Activated T-helper 9 cell treated with anti-CD3 and anti-CD28 coated beads, Interleukin-2, amount 50 U/mL, for 16 hours (primary cell): ENCODE measurements at places on chromosomes 6 and 20.

DNA sequence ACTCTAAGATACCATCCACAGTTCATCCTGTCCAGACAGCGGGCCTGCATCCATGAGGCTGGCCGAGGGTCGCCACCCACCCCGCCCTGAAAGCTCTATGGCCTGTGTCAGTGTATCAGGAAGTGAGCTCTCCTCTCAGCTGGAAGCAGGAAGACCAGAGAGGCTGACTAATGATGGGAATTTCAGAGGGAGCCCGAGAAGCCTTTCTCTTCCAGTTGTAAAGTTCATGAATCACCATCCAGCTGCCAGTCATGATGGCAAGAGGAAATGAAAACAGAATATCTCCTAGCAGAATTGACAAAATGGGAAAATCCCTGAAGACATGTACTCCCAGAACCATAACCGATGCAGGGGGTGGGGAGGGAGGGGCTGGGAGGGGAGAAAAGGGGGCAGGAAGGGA is 109.6 kb upstream of the RPS6KA2 start:
- DNase-seq, result no peak

DNA sequence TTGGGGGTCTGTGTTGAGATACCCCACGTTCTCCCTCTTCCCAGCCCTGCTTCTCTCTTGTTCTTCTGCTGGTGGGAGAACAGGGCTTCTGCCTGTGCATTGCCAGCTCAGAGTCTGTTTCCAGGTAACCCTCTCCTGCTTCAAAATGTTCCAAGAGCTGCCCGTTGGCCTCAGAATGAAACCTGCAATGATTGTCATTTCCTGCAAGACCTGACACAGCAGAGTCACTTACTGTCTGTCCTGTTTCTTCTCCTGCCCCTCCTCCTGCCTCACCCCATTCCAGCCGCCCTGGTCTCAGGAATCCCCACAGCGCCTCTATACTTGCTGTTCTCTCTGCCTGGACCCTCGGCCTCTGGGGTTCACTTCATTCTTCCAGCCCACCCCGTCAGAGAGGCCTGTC is 81.4 kb upstream of the ARID1B start:
- no peak for DNase-seq

DNA sequence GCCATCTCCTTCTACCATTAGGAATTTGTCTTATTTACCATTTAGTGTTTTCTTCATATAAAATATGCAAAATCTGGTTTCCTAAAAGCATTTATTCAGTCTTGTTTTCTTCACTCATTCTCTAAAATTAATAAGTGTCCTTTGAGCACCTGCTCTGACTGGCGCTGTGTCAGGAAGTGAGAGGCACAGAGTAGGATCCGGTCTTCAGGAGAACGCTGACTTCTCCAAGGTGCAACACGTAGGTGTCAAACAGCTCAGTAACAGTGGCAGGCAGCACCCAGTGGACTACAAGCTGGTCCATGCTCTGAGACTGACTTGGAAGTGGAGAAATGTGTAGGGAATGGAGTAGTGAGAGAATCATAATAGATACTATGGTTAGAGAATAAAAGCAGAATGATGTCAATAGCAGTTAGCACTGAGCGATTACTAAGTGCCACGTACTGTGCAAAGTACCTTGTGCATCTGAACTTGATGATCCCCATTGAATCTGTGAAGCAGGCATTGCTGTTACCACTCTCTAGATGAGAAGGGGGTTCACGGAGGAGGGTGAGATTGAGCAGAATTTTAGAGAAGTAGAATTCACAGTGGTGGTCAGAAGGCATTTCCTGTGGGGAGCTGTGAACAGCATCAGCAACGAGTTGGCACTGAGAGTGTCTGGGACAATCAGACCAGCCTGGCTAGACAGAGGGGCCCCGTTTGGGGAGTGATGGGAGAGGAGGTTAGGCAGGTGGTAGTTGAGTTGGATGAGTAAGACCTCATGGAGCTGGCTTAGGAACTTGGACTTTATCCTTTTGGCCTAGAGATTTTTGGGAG is 569.8 kb downstream of the QKI start:
- DNase-seq, result no peak

- no peak for DNase-seq
These were observed 11.4 kb downstream of the TAGAP start for GRCh38 chr6:159033160-159034049.

GRCh38 chr20:44051661-44052000 is 135.4 kb downstream of the JPH2 start:
- DNase-seq, result no peak

- DNase-seq, result no peak
These were observed 22.4 kb downstream of the CALHM6 start for GRCh38 chr6:116483616-116484015.

DNA sequence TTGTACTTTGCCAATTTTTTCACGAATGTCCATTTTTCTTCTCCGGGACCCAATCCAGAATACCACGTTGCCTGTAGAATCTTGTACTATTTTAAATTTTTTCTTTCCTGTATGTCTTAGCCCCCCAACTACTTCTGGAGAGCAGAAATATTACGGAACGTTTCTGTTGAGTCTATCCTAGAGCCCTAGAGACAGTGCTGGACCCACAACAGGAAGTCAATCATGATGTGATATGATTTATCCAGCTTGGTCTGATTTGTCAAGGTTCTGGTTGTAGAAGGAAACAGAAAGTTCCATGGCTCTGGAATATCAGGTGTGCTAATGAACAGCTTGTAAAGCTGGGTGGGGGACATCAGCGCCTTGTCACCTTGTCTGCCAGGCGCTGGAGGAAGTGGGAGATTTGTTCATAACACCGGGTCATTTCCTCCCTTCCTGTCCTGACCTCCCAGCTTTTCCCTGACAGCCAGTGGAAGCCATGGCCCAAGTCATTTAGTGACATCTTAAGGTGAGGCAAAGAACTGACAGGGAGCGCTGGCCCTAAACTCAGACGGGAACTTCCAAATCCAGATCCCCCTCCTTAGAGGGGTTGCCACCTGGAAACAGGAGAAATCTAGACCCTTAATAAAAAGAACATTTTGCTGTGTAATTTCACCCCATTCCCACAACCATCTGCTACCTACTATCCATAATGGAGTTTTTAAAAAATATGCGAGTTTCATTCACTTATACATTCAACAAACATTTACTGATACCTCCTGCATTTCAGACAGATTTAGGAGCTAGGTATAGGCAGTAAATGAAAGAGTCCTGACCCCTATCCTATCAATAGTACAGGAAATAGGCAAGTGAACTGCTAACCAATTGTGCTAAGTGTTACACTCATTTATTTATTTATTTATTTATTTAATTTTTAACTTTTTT is 130.5 kb downstream of the ZFP64 start:
- no peak for DNase-seq

- DNase-seq, result no peak
These were observed 71.7 kb downstream of the ATP9A start for GRCh38 chr20:51696304-51697071.

DNA sequence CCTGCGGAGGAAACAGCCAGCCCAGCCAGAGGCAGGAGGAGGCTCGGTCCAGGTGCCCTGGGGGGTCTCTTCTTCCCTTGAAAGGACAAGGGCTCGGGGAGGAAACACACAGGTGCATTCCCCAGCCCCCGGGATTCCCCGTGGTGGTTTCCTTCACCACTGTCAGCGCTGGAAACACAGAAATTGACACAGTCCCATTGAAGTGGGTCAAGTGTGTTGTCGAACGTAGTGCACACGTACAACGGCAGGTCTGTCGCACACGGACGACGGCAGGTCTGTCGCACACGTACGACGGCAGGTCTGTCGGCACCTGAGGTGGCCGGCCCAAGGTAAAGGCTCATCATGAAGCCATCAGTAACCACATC is 80.9 kb downstream of the DLL1 start:
- DNase-seq, result no peak

DNA sequence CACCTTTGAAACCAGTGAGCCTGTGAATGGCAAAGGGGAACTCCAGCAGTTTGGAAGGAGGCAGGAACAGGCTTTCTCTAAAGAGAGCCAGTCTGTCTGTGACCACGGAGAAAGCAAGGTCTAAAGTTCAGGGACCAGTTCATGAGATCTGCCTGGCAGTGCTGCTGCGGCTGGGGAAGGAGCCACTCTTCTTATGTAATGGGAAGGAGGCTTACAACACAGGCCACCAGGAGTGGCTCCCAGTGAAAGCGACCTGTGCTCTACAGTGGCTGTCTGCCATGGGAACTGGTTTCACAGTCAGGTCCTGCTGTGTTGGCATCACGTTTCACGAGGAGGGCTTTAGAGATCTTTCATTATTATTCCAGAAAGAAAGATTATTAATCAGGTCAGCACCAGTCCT is 291.9 kb upstream of the PRDM1 start:
- DNase-seq, result no peak

DNA sequence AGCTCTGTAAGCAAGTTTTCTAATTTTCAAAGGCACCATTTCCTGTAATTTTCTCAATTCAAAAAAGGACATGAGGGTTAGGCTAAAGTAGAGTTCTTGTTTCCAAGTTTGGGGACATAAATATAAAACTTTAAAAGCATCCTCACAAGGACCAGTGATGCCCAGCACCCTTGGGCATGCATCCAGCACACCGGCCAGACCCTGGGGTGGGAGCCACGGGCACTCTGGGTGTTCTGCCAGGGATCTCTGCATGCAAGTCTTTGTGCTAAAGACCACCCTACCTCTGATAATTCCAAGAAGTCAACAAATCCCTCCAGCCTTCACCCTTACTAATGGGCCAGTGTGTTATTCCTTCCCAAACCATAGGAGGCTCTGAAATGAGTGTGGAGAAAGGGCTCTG is 46.5 kb downstream of the PLCG1 start:
- no peak for DNase-seq

DNA sequence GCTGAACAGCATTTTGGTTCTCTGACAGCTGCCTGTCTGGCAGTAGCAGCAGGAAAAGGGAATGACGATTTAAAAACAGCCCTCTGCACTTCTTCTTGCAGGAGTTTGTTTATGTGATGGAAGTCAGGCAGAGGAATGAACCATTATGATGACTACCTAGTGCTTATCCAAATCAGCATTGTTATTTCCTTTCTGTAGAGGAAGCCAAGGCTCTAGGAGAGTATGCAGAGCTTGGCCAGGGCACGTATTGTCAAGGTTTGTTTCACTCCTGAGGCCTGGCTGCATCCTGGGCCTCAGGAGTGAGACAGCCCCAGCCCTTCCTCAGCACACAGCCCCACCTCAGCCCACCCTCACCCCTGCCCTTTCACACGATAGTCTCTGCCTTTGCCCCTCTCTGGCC is 68.5 kb downstream of the FAM229B start:
- DNase-seq, result no peak

DNA sequence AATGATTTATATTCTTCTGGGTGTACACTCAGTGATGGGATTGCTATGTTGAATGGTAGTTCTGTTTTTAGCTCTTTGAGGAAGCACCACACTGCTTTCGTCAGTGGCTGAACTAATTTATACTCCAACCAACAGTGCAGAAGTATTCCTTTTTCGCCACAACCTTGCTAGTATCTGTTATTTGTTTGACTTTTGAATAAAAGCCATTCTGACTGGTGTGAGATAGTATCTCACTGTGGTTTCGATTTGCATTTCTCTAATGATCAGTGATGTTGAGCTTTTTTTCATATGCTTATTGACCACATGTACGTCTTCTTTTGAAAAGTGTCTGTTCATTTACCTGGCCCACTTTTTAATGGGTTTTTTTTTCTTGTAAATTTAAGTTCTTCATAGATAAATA is 583.8 kb upstream of the ARID1B start:
- no peak for DNase-seq

GRCh38 chr6:129776542-129777330 is 66.8 kb upstream of the ARHGAP18 start:
- DNase-seq, result no peak

GRCh38 chr6:158519300-158519699 is 40.6 kb upstream of the TMEM181 start:
- DNase-seq, result no peak

GRCh38 chr20:17735206-17735804 is 35.5 kb downstream of the BANF2 start:
- DNase-seq, result no peak

DNA sequence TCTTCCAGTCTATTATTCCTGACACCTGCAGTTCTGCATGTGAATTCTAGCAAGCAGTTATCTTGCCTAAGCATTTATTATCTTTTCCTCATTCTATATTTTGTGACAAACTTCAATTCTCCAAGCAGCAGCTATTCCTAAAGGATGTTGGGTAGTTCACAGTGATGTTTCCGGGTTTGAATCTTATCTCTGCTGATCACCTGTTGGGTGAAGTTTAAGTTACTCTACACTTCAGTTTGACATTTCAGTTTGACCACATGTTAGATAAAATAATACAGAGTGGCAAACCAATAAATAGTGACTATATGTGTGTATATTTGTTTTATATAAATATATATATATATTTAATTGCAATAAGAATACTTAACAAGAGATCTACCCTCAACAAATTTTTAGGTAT is 168.6 kb downstream of the ADGRG6 start:
- no peak for DNase-seq

GRCh38 chr6:107030151-107030550 is 2.2 kb downstream of the MTRES1 start:
- DNase-seq, result no peak

DNA sequence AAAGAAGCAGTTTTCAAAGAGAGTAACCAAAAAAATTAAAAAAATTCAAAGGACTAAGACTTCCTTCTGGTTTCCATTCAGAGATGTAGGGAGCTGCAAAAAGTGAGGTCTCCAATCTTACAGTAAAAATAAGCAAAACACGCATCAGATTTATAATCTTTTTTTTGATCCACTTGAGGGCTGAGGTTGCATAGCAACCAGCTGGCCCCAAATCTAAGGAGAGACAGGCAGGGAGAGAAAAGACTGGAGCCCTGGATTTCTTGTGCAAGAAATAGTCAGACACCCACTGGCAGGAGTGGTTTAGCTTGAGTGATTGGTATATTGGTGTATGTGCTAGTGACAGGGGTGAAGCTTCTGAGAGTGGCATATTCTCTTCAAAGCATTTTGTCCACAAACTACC is 135.9 kb upstream of the FUT9 start:
- DNase-seq, result no peak

- no peak for DNase-seq
These were observed 76.8 kb downstream of the UNC5CL start for GRCh38 chr6:40962241-40962640.

DNA sequence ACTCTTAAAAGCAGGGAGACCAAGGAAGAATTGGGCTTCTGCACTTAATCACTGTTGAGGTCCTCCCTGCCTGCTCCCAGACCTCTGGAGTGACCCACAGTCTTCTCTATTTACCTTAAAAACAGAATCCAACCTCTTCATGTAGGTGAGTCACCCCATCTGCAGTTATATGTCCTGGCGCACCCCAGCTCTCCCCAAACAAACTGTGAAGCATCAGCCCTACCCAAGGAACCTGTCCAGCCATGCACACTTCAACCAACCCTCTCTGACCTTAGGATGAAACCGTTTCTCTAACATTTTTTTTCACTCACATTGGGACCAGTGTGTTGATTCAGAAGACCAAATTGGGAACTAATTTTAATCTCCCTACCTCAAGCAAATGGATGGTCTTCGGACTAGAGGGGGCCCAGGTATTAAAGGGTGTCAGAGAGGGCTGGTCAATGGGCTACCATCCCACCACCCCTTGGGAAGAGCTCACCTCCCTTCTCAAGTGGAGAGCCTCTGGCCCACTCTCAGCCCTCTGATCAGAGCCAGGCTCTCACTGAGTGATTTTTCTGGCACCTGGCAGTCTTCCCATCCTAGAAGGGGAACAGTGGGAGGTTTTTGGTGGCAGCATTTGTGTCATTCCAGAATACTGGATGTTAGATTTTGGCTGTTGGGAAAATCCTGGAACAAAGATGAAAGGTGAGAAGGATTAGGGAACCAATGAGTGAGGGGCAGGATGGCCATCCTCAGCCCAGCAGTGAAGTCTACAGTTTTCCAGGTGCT is 203.6 kb downstream of the LRFN2 start:
- DNase-seq, result no peak

GRCh38 chr6:22313796-22314195 is 17.0 kb upstream of the PRL start:
- no peak for DNase-seq

- no peak for DNase-seq
These were observed 105.1 kb downstream of the EDN3 start for GRCh38 chr20:59405226-59406200.
